Panc1 (cell line): ENCODE measurements at places on chromosomes 7 and 10. TPM values are rescaled to one million over a fixed set of nuclear protein-coding genes. Genes with fewer than 3 reads are reported as not detected.

GRCh38 chr10:70234668-70235447 is 1.6 kb upstream of the PPA1 start:
- H3K27me3 ChIP-seq = no peaks in the 10 kb centered on the region
- no peaks in the 10 kb centered on the region for H3K36me3 ChIP-seq
- no peak overlapping the region for H3K4me3 ChIP-seq
- peaks cover 9% of the 10 kb centered on the region for H3K4me1 ChIP-seq
- H3K27ac ChIP-seq = peak overlapping the region; percentile 67; the same call in 1 of the 2 replicates

DNA sequence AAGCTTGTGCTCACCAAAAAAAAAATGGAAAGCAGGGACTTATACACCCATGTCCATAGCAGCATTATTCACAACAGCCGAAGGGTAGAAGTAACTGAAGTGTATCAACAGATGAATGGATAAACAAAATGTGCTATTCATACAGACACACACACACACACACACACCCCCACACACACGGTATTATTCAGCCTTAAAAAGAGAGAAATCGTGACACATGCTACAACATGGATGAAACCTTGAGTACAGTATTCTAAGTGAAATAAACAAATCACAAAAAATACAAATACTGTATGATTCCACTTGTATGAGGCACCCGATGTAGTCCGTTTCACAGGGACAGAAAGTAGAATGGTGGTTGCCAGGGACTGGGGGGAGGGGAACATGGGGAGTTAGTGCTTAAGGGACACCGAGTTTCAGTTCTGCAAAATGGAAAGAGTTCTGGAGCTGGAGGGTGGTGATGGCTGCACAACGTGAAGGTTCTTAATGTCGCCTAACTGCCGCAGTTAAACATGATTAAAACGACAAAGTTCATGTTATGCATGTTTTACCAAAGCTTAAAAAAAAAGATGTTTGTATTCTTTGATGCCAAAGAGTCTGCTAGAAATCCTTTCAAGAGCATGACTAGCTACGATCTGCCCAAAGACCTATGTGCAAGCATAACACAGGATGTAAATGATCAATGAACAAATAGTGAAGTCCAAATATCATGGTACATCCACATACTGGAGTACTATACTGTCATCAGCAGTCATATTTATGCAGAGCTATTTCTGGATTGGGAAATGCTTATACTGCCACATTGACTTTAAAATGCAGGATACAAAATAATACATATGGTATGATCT is 7.2 kb downstream of the TNS3 start:
- H3K27me3 ChIP-seq = no peaks in the 10 kb centered on the region
- H3K4me3 ChIP-seq = no peak overlapping the region

DNA sequence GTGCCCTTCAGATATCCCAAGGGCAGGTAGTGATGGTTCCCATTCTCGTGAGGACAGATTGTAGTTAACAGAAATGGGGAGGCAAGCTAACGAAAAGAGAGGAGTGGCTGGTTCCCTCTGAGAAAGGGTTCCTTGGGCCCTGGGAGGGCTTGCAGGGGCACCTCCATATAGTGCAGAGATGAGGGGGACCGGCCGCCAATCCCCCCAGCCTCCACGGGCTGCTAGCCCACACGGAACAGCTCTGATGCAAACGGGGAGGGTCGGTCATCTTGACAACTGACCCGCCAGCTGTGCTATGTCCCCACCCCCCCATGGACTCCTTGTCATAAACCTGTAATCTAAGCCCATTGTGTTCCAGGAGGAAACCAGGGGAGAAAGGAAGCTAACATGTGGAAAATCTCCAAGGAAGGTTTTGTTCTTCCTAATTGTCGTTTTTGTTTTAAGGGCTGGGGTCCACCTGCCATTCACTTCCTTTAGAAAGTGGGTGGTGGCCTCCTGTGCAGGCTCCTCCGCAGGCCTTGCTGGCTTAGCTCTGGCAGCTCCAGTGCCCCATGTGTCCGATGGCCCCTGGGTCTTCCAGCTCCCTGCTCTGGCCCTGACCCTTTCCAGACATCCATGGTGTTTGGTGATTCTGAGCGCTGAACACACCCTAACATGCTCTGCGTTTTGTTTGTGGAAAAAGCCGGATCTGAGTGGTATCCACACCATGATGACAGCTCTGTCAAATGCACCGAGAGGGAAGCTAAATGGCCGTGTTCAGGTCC is 15.9 kb downstream of the ADCY1 start:
- no peaks in the 10 kb centered on the region for H3K36me3 ChIP-seq
- peaks cover 4% of the 10 kb centered on the region; the same call in 1 of the 2 replicates for H3K27me3 ChIP-seq
- H3K4me1 ChIP-seq = no peaks in the 10 kb centered on the region
- DNase-seq = no peak
- no peak overlapping the region for H3K4me3 ChIP-seq

Gene RPEL1
- total RNA-seq = 0.10 TPM

Gene NODAL
- total RNA-seq = not detected
